ENCODE measurements at places on chromosomes 3 and 15. TPM values are rescaled to one million over a fixed set of nuclear protein-coding genes. Genes with fewer than 3 reads are reported as not detected.

The CACNA2D2 gene
- total RNA-seq, result 0.58 TPM

The LINGO1 gene
- 14.3 TPM for total RNA-seq

The PXK gene
- total RNA-seq, result 10.8 TPM

DNA sequence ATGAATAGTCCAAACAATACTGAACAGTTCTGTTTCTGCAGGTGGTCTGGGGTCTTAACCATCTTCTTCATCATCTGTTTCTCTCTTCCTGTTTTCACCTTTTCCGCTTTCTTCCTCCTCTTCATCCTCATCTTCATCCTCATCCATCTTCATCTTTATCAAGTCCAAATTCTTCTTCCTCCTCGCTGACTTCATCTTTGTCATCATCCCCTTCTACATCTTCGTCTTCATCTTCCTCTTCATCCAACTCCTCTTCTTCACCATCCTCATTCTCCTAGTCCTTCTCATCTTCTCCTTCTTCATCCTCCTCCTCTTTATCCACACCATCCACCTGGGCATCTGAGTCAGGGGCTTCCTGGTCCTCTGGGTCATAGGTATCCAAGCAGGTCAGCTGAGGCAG lies 16.5 kb upstream of the CFAP161 start:
- DNase-seq, result no peak

- no peak for DNase-seq
Measured at GRCh38 chr3:98449606-98450193, 13.3 kb upstream of the OR5K1 start.

GRCh38 chr15:81271761-81272644 lies 51.9 kb downstream of the STARD5 start:
- no peak for DNase-seq

DNA sequence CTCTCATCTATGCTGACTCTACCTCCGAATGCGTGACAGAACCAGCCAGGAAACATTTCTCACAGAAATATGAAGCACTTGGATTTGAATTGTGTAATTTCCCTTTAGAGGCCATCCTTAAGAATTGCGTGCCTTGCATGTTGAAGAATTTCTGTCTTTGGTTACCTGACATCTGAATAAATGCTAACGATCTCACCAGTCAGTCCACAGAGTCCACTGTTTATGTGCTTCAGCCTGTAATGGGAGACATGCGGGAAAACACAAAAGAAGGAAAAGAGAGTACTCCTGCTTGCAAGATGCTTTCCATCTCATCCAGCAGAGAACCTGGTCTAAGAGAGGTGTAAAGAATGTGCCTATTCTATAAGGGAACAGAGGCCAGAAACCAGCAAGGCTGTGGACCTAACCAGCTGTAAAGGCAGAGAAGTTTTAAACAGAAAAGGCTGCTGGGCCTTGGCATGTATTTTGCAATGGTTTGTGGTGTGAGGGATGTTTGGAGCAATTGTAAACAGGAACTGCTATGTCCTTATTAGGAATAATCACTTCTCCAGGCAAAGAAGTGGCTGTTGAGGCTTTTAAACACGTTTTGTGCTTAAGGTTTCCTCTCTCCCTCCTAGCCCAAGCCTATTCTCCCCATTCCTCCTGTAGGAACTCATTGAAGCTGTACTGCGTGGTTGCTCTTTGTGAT lies 36.4 kb upstream of the BOC start:
- DNase-seq, result no peak

All from K562 (cell line).